Stimulated activated CD8-positive, alpha-beta memory T cell treated with anti-CD3 and anti-CD28 coated beads, Interleukin-15, amount 100 ng/mL, for 1 hour (primary cell): ENCODE measurements at places on chromosomes 16 and 17.

- no peak for DNase-seq
Observed at GRCh38 chr16:11706180-11706742, 36.4 kb downstream of the TXNDC11 start.

- no peak for DNase-seq
Observed at GRCh38 chr17:6710317-6710716, 2.9 kb downstream of the SLC13A5 start.

DNA sequence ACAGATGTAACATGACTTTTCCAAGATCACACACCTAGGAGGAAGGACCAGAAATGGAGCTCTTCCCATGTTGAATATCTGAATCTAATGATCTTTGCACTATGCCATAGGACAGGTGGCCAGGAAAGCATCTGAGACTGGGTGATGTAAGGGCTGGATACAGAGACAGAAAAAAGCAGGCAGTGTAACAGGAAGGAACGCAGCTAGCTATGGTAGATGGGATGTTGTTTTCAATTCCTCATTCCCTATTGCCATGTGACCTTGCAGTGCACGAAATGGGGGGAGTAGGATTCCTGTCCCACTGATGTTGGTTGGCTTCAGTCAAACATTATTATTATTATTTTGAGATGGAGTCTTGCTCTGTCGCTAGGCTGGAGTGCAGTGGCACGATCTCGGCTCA lies 3.7 kb upstream of the NPIPB15 start:
- DNase-seq, result no peak

GRCh38 chr16:57151369-57151768 lies 34.5 kb downstream of the PSME3IP1 start:
- no peak for DNase-seq

- DNase-seq, result no peak
Observed at GRCh38 chr17:49106321-49107210, 26.0 kb upstream of the B4GALNT2 start.

DNA sequence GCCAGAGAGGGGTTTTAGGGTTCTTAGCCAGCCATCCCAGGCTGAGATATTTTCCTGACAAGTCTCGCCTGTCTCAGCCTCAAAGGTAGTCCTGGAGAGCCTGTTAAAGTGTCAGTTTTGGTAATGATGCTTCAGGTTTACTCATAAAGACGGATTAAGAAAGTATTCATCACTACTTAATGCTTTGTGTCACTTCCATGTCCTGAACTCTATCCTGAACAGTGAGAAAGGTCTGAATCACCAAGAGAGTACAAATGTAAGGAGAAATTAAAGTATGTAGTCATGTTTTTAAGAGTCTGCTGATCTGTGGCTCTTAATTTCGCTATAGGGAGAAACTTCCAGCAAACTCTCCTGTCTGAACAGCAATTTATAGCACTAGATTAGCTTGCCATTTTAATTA lies 14.0 kb downstream of the RPGRIP1L start:
- DNase-seq, result no peak

GRCh38 chr16:574021-574760 lies 4.4 kb downstream of the PIGQ start:
- no peak for DNase-seq

GRCh38 chr17:82856361-82856760 lies 16.5 kb upstream of the ZNF750 start:
- DNase-seq, result no peak

DNA sequence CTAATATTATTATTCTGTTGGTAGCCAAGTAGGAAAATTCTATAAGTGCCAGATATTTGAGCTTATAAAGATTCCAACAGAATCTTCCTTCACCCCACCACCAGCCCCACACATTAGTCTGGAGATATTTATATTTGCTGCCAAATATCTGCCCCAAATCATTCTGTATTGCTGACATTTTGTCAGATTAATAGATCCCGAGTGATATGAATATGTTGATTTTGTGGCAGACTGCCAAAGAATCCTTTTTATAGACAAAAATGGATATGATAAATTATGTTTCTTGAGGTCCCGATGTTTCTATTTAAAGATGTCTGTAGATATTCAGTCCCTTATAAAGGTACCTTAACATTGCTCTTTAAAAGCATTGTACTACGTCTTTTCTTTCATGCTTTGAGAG lies 162.2 kb upstream of the KCNJ16 start:
- DNase-seq, result no peak

DNA sequence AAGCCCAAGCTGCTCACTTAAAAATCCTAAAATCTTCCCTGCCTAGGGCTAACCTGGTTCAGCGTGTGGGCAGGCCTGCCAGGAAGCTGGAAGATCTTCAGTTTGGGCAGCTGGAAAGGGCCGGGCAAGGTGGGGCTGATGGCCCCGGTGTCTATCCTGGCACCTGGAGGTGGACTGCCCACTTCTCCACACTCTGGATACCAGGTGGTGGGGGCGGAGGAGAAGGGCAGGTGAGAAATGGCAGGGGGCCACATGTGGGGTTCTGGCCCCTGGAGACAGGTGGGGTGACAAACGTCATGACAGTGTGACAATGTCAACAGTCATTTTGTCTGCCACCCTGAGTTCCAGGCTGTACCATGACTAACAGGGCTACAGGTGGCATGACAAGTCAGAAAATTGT lies 78.5 kb upstream of the C16orf82 start:
- DNase-seq, result no peak

DNA sequence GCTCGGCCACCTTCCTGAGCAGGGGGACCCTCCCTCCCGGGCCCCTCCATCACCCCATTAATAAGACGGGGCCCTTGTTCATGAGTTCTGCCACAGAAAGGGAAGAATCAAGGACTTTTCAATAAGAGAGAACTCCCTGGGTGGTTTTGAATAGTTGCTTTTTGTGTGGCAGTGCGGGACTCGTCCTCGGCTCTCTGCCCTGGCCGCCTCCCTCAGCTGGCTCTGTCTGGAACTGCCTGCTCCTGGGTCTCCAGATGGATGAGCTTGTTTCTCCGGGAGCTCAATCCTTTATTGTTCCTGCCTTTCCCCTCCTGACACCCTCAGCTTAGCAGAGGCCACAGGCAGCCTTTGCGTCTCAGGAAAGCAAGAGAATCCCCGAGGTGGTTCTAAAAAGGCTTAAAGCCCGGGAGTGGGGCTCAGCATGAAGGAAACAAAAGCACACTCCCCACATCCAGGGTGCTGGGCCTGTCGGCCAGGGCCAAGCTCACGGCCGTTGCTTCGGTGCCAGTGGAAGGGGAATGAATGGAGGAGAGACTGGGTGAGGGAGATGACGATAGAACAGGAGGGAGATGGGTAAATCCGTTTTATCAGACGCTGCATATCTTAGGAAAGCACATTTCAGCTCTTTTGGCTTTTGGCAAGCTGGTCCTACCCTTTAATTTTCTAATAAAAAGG lies 60.2 kb downstream of the RAI1 start:
- DNase-seq, result no peak

DNA sequence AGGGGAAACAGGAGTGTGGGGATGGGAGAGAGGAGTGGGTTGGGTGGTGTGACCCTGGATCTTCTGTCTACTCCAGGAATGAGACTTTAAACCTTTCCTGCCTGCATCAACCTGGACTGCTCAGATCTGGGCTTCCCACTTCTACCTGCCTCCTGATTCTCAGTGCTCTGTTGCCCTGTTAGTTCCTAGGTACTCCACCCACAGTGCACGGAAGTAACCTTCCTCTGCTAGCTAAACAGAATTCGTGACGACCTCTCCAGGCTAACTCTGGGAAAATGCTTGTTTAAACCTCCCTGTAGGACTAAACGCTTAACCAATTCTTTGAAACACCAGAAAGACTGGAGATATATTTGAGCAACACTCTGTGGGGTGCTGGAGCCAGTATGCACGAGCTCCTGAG lies 83.4 kb upstream of the CLEC3A start:
- DNase-seq, result no peak

DNA sequence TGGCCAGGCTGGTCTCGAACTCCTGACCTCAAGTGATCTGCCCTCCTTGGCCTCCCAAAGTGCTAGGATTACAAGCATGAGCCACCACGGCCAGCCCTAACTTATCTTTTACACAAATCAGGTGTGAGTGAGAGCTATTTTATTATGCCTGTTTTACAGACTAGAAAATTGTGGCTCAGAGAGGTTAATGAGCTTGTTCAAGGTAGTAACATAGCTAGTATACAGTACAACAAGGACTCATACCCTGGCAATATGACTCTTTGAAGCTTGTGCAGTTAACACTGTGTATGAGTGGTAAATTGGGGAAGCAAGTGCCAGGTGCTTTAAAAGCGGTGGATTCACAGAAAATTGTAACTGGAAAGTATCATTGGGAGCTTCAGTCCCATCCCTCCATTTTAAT lies 49.0 kb downstream of the YPEL2 start:
- DNase-seq, result no peak

DNA sequence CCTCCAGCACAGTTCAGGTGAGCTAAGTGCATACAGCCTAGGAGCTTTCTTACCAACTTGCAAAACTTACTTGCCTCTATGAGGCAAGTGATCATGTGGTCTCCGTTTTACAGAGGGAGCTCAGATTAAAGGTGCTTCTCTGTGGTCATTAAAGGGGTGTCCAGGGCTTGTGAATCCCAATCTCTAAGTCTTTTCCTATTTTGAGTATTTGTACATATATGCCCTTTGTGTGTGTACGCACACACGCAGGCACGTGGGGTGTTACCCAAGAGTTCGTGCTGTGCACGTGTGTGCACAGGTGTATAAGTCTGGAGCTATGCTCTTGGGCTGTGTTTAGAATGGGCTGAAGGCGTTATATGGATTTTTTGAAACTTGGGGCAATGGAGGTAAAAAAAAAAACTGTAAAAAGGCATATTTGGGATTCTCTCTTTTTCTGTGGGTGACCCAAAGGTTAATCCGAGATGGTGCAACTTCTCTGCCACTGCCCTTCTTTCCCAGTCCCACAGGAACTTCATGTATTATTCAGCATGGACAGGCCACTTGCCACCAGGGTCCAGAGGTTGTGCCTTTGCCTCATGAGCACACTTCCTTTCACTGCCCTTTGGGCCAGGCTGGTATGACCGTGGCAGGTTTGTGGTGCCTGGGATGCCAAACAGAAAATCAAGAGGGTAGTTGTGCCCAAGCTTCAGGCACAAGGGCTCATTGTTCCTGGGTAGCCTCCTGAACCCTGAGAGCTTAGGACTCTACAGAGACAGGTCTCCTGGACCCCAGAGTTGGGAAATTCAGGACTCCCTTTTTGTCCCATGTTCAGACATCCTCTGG lies 1.5 kb downstream of the ABCC3 start:
- DNase-seq, result no peak

DNA sequence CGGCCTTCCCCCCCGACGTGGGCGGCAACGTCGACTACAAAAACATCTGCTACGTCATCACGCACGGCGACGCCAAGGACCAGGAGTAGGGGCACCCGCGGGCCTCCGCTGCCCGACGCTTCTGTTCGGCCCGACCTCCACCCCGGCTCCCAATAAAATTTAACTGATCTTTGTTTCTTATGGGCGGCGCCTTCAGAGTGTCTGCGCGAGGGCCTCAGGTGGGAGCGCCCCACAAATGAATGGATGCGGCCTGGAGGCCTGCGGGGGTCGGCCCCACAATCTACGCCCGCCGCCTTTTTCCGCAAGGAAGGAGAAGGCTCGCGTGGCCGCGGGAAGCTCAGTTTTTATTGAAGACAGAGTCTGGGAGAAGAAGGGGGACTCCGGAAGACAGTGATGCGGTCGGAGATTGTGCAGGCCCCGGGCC lies 3.2 kb downstream of the MYL11 start:
- DNase-seq, result peak; percentile 77

DNA sequence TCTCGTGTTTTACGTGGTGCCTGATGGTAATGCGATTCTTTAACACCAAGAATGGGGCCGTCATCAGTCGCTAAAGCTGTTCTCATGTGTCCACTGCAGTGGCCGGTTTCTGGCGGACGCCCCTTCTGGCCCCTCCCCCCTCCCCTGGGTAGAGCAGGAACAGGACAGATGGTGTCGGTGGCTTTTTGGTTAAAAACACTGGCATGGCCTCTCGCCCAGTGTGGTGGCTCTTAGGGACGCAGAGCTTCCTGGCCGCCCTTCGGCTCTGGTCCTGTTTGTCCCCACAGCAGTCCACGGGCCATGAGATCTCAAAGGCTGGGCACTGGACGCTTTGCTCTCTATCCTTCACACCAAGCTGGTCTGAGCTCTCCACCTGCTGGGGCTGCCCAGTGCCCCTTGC lies 151.8 kb downstream of the BANP start:
- DNase-seq, result no peak

- DNase-seq, result no peak
Observed at GRCh38 chr17:69060822-69061221, at the start of gene ABCA9. TSS of gene ABCA9 (minus strand) at chr17:69060927. CDS start at chr17:69051126, 9,801 bp downstream.

DNA sequence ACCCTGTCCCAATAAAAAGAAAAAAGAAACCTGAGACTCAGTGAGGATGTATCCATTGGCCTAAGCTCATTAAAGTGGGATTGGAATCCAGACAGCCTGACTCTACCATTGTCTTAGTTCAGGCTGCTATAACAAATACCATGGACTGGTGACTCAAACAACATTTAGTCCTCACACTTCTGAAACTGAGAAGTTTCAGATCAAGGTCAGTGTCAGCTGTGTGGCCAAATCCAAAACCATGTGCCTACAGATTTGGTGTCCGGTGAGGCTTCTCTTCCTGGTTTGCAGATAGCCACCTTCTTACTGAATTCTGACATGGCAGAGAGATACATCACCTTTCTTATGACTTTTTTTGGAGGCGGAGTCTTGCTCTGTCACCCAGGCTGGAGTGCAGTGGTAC lies 53.3 kb upstream of the KDM8 start:
- DNase-seq, result no peak

DNA sequence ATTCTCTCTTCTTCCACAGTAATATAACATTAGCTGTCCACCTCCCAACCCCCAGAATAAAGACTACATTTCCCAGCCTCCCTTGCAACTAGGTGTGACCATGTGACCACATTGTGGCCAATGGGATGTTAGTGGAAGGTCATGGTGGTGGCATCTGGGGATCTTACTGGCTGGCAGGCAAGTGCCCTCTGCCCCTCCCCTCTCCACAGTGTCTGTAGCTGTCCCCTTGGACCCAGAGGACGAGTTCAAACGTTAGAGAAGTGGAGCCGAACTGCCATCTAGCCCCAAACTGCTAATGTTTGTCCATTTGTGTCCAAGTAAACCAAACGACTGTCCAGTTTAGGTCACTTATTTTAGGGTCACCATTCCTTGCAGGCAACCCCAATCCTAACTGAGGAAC lies 26.6 kb upstream of the KCNG4 start:
- DNase-seq, result no peak
